Stimulated activated CD8-positive, alpha-beta memory T cell treated with anti-CD3 and anti-CD28 coated beads, Interleukin-15, amount 100 ng/mL, for 1 hour (primary cell): ENCODE measurements at places on chromosomes 7 and 10.

DNA sequence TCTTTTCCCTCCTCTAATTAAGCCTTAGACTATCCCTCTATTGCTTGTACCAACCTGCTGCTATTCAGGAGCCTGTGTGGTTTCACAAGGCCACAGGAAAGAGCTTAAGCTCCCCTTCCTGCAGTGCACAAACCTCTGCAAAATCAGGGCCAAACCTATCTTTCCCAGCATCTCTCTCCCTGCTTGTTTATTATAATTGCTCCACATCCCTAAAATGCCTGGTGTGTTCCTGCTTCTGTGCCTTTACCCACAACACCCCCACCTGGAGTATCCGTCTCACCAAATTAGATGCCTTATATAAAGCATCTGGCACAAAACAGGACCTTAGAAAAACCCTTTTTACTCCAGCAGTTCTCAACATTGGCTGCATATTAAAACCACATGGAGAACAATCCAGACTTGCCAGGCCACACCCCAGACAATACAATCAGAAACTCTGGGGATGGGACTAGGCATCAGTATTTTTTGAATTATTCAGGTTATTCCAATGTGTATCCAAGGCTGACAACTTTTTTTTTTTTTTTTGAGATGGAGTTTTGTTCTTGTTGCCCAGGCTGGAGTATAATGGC is 16.7 kb downstream of the SEC31B start:
- DNase-seq = no peak

DNA sequence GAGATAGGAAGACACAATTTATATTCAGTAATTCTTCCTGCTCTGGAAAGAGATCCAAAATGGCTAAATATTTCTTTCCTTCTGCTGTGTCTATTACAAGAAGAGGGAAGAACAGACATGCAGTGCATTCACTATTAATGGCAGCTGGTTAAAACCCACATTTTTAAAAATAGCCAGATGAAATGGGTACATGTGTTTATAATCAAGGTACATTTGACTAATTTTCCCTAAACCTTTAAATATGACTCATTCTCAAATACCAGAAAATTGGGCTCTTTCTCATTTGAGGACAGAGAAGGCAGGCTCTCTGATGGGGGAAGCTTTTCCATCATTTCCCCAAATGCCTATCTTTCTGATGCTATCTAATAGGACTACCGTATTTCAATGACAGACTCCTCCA is 215.7 kb upstream of the HABP2 start:
- DNase-seq = no peak

- no peak for DNase-seq
Measured at GRCh38 chr7:99404235-99404976, 4.0 kb downstream of the PDAP1 start.

- no peak for DNase-seq
Measured at GRCh38 chr7:99562114-99562784, 3.8 kb downstream of the ZNF655 start.

DNA sequence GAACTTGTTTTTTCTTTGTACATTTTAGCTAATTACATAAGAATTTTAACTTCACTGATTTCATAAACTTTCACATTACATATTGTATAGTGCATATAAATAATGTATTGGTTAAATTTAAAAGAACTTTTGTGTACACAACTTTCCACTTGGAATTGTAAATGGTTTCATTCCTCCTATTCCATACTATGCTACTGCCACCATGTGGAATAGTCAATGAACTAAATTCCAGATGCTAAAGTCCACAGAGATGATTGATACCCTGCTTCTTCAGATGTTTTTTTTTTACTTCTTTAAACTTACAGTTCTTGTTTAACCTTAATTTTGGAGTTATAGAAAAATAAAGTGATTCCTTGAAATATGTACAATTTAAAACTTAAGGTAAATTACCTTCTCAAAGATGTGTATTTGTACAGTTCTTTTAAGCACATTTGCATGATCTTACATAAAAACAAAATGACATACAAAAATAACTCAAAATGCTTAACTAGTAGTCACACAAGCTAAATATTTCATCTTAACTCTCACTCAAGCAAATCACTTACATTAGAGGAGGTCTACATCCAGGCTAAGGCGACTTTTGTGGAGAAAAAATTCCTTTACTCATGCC is 247.6 kb upstream of the HGF start:
- DNase-seq = no peak

DNA sequence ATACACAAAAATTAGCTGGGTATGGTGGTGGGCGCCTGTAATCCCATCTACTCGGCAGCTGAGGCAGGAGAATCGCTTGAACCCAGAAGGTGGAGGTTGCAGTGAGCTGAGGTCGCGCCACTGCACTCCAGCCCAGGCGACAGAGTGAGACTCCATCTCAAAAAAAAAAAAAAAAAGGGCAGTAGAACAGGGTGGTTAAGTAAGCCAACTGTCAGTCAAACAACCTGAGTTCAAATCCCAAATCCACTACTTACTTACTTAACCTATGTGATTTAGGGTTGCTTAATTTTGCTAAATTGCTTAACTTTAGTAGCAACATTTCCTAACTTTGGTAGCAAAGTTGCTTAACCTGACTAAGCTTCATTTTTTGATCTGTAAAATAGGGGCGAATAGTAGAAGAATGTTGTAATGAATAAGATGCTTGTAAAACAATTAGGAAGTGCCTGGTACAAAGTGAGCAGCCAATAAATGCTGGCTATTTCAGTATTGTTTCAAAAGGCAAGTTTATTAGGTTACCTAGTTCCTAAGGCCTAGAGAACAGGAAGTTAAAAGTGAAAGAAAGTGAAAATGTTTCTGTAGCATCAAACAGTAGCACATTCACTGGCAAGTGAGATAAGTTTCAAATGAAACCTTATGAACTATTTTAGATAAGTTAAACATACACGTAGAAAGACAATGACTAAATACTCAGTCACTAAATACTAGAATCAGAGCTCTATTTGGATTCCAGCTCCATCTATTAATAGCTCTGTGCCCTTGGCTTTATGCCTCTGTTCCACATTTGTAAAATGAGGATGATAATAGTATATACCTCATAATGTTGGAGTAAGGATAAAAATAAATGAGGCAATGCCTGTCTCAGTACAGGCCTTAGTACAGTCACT is 64.3 kb downstream of the HOXA1 start:
- no peak for DNase-seq

GRCh38 chr10:130498934-130499333 is 362.7 kb downstream of the GLRX3 start:
- DNase-seq = no peak

DNA sequence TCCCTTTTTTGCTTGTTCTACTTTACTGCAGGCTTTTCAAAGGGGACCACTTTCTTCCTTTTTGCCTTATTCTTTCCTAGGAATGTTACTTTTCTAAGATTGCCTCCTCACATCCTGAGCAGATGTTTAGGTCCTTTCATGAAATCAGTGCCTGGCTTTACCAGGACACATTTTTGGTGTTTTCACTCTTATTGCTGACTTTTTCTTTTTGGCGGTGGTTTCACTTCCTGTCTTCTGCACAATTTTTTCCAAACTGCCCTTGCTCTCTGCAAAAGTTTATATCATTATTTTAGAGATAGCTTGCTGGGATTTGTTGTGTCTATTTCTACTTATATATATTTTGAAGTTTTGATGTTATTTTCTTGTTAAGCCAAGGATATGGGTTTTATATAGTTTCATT is 332.2 kb upstream of the MTPN start:
- DNase-seq = no peak

DNA sequence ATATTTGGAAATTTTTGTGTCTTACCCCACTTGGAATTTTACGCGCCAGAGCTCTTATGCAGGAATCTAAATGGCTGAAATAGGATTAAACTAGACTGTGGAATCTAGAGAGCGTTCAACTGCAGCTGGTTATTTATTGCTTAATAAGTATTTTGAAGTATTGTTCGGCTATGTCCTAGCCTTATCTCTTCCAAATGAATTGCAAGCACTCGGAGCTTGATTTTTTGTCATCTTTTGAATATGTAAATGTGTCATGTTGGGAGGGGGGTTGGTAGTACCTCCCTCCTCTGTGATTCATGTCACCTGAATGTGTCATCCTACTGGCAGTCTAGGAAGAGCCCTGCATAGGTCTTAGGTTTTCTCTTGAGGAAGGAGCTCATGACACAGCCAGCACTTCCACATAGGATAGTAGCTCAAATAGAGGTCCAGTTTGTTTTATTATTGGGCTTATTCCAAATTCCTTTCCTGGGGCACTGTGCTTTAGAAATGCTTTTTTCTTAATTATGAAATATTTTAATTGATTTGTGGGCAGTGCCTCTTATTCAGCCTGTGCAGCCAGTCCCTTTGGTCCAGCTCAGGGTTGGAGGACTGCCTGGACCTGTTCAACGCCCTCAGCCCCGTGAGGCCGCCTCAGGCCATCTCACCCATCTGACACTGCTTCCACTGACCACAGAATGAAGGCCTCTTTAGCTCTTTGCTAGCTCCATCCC is 22.5 kb upstream of the TRIL start:
- DNase-seq = no peak

DNA sequence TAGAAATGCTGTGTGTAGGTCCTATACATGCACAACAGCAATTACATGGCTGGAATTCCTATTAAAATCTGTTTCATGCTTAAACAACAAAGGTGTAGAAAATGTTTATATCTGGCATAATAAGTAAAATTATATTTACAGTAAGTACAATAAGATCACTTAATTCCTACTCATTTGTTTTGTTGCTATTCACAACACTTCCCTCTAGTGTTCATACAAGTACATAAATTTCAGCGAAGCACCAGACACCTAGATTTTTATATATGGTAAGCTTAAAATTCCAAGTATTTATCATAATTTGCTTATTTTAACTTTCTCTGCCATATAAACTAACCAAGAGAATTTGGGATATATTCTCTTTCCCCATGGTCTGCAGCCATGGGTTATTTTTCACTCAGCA is 51.8 kb upstream of the ANK3 start:
- DNase-seq = no peak

DNA sequence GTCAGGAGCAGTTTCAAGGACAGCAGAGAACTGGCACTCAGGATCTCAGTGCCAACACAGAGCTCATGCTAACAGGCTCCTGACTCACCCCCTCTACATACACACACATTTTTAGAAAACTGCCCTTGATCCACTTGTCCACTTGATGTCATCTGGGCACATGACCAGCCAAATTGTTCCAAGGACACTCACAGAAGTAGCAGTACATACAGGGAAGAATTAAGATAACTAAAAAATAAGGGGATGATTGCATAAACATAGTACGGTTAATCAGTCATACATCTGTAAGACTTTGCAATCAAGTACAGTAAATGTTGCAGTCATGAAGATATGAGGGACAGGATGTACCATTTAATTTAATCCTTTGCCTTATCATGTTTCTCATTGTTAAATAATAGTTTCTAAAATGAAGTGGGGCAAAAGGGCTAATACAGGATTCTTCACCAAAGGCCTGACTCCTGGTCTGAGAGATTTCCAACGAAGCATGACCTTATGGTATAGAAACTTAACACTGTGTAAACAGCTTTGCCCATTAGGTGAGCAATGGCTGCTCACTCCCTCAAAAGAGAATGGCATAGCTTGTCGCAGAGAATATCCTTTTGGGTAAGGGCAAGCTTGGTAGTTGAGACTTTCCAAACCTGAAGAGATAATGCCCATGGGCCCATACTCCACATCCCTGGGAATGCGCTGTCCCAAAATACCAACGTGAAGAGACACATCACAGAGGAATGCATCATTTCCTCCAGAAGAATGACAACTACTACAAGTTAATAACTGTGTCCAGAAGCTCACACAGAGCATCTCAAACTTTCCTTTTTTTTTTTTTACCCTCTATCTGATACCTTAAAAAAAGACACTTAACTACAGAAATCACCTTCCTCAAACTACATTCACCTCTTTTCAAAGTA is 94.1 kb downstream of the ARMH3 start:
- DNase-seq = no peak

- no peak for DNase-seq
Measured at GRCh38 chr10:95572131-95572820, 11.1 kb upstream of the SORBS1 start.

GRCh38 chr7:158947627-158948026 is 91.3 kb downstream of the DYNC2I1 start:
- no peak for DNase-seq

DNA sequence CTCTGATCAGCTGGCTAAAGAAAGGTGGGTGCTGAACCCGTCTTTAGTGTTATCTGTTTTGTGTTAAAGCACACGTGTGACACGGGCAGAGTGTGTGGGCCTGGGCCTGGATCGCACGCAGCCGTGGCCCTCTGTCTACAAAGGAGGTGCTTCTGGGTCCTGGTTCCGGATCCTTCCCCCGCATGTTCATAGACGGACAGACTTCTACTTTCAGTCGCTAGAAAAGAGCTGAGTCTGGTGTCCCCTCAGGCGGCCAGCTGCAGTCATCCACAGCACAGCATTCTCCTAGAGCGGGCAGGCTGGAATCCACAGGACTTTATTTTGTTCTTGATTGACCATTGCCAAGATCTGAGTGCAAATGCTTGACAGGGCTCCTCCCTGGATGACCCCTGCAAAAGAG is 134.4 kb downstream of the DLG5 start:
- no peak for DNase-seq

- DNase-seq = no peak
Measured at GRCh38 chr10:75632805-75633462, 201.5 kb downstream of the LRMDA start.

- no peak for DNase-seq
Measured at GRCh38 chr7:150992833-150993302, 2.1 kb downstream of the NOS3 start.

DNA sequence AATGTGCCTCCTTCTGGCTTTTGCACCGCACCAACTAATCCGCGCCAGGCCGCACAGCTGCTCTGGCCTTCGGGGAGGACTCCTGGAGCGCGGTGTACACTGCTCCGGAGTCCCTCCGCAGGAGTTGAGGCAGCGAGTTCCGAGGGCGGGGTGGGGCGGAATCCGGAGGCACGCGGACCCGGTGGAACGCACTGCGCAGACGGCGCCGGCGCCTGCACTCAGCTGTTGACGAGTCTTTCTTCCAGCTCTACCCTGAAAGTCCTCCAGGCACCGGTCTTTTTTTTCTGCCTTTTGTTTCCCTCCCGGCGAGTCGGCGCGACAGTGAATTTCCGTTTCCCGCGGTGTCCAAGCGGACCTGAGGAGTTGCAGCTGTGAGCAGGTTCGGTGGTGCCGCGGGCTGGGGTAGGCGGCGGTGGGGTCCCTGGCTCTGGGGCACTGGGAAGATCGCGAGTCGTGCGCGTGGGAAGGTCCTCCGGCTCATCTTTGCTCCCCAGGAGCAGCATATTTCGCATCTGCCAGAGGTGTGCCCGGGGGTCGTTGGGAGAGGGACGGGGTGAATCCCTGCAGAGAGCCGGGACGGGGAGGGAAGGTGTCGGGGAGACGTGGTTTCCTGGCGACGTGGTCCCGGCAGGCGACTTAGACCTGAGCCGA is 44.1 kb downstream of the SFTPD start:
- DNase-seq = no peak

DNA sequence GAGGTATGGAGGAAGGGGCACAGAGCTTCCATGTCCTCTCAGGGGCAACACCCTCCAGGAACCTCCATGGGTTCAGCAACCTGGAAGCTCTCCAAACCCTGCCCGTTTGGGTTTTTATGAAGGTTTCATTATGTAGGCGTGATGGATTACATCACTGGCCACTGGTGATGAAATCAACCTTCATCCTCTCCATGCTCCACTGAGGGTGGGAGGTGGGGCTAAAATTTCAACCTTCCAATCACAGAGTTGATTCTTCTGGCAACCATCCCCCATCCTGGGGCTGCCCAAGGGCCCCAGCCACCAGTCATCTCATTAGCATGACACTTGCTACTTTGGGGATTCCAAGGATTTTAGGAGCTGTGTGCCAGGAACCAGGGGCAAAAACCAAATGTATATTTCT is 90.1 kb downstream of the TEX36 start:
- no peak for DNase-seq

GRCh38 chr10:114042895-114043531 is 653 bp upstream of the ADRB1 start:
- DNase-seq = no peak
